ENCODE measurements at places on chromosomes 1 and 21. TPM values are rescaled to one million over a fixed set of nuclear protein-coding genes. Genes with fewer than 3 reads are reported as not detected.

- no peak overlapping the region for H3K27ac ChIP-seq
- peaks cover 43% of the 10 kb centered on the region for H3K36me3 ChIP-seq
- no peak for DNase-seq
- no peaks in the 10 kb centered on the region for H3K27me3 ChIP-seq
- H3K4me1 ChIP-seq = peaks cover 18% of the 10 kb centered on the region
These were observed 77.0 kb downstream of the SKI start for GRCh38 chr1:2304921-2305681.

Gene TNFRSF1B
- 153 TPM for total RNA-seq

Gene NR5A2
- not detected for total RNA-seq

Gene HPCAL4
- 0.39 TPM for total RNA-seq

GRCh38 chr1:179155615-179156014, 73.7 kb downstream of the TOR3A start:
- DNase-seq = no peak
- H3K27ac ChIP-seq = no peak overlapping the region
- H3K36me3 ChIP-seq = no peaks in the 10 kb centered on the region
- H3K4me1 ChIP-seq = peaks cover 5% of the 10 kb centered on the region

- H3K36me3 ChIP-seq = peaks cover 60% of the 10 kb centered on the region
- peak overlapping the region; percentile 98 for H3K27ac ChIP-seq
- peak overlapping the region; percentile 95 for H3K4me3 ChIP-seq
- peaks cover 40% of the 10 kb centered on the region for H3K4me1 ChIP-seq
- no peaks in the 10 kb centered on the region for H3K27me3 ChIP-seq
These were observed 1.9 kb downstream of the TAGLN2 start for GRCh38 chr1:159923203-159924024.

Gene CD1D
- not detected for total RNA-seq

GRCh38 chr1:119124764-119125163, 15.7 kb downstream of the WARS2 start:
- H3K36me3 ChIP-seq = peaks cover 2% of the 10 kb centered on the region
- no peak overlapping the region for H3K27ac ChIP-seq
- no peak overlapping the region for H3K4me3 ChIP-seq
- DNase-seq = no peak
- no peaks in the 10 kb centered on the region for H3K4me1 ChIP-seq

- no peaks in the 10 kb centered on the region for H3K4me1 ChIP-seq
- H3K27ac ChIP-seq = no peak overlapping the region
- H3K36me3 ChIP-seq = no peaks in the 10 kb centered on the region
These were observed 13.2 kb downstream of the CNTN2 start for GRCh38 chr1:205056188-205056611.

- H3K4me3 ChIP-seq = no peak overlapping the region
- no peaks in the 10 kb centered on the region for H3K4me1 ChIP-seq
- H3K36me3 ChIP-seq = peaks cover 5% of the 10 kb centered on the region
- H3K27me3 ChIP-seq = no peaks in the 10 kb centered on the region
These were observed 12.9 kb upstream of the ENSA start for GRCh38 chr1:150642296-150642695.

Gene SUMO3
- total RNA-seq = 87.0 TPM

Gene ACBD3
- total RNA-seq = 25.4 TPM

DNA sequence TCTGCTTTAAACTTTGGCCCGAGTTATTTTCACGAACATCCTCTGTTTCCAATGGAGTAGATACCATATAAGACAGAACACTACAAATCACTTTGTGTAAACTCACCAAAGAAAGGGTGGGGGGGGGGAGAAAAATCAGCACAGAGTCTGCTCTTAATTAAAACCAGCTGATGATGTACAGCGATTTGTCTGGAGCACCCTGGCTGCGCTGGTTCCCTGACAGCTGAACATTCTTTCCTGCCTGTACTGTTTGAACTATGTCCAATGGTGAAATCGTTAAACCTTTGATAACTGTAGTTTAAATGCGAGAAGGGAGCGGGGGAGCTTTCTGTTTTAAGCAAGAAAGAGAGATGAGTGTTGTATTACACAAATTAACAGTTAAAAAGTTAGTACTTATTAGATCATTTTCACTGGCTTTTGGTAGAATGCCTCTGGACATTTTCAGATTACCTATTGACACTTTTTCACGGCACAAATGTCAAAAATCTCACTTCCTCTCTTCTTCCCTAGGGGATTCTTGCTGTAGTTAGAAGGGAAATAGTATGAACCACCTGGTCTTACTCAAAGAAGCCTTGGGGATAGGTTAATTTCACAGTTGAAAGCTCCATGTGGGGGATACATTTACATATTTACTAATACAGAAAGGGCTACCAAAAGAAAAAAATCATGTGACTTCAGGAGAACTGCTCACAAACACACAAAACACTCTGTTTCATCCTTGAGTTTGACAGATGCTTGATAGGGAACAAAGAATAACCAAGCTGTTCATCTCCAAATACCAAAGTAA, 140.2 kb upstream of the RUNX1 start:
- peaks cover 15% of the 10 kb centered on the region for H3K4me1 ChIP-seq
- no peak for DNase-seq
- H3K4me3 ChIP-seq = no peak overlapping the region
- H3K36me3 ChIP-seq = peaks cover 3% of the 10 kb centered on the region

- peaks cover 17% of the 10 kb centered on the region for H3K36me3 ChIP-seq
- no peaks in the 10 kb centered on the region for H3K27me3 ChIP-seq
- H3K27ac ChIP-seq = peak overlapping the region; percentile 75
- peak overlapping the region; percentile 88 for H3K4me3 ChIP-seq
These were observed 634 bp downstream of the MYCBP start for GRCh38 chr1:38872401-38873026.

Gene OR2T11
- not detected for total RNA-seq

Gene DMRTA2
- not detected for total RNA-seq

DNA sequence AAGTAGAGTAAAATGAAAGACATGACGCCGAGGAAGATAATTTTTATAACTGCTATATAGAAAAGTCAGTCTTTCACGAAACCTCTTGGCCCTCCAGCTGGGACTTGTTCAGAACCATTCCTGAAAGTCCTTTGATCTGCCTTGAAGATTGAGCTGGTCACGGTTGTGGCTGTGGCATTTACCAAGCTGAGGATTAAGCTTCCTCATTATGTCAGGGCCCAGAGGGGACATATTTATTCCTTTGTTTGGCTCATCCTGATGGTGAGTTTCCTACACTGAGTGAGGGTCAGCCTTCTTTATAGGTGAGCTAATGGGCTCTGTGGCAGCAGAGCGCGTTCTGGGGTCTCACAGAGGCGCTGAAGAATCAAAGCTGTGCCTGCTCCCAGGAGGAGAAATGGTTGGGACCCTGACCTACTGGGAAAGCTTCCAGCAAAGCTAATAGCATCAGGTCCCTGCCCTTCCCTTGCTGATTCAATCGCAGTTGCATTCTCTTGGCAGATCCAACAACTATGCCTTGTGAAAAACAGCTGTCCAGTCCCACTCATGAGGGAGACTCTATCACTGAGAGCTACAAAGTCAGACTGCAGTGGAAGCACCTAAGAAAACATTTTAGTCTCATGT, 43.2 kb upstream of the PBX1 start:
- H3K27ac ChIP-seq = no peak overlapping the region
- H3K27me3 ChIP-seq = no peaks in the 10 kb centered on the region
- no peak overlapping the region for H3K4me3 ChIP-seq
- H3K4me1 ChIP-seq = no peaks in the 10 kb centered on the region
- no peak for DNase-seq
- H3K36me3 ChIP-seq = no peaks in the 10 kb centered on the region

All from activated T-helper 2 cell treated with anti-CD3 and anti-CD28 coated beads, Interferon-gamma antibody, Interleukin-2, Interleukin-4, amounts not matched to agents 10 μg/mL and 5 μg/mL and 100 μg/mL, durations not matched to agents 14 hours and 24 hours and 36 hours (primary cell).